ENCODE measurements at places on chromosomes 7 and 10.
A peak's percentile ranks its signal among the peaks of the same experiment; 100 is the strongest.

DNA sequence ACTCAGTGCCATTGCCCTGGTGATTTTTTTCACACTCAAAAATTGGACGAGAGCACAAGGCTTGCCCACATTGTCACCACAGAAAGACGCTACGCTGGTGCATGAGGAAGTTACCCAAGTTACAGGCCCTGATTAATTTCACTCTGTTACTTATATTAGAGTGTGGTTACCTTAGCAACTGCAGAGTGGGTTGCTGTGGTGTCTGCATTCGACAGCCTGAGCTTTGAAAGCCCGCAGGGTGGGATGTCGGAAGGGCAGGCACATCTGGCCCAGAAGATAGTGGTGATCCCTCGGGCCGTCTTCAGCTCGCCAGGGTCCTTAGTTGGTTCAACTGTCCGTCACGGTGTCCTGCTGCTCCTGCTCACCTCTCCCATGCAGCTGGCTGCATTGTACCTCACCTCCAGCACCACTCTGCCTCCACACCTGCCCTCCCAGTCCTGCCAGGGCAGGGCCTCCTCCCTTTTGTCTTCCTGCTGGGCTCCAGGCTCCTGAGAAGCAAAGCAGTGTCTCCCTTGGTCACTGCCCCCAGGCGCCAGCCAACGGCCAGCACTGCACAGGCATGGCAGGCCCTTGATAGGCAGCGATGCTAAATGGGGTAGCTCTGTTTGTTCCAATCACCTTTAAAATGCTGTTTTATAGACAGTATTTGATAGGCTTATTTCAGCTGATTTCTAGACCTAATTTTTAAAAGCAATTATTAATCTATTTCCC, 167.2 kb downstream of the EBF3 start:
- DNase-seq, result no peak

DNA sequence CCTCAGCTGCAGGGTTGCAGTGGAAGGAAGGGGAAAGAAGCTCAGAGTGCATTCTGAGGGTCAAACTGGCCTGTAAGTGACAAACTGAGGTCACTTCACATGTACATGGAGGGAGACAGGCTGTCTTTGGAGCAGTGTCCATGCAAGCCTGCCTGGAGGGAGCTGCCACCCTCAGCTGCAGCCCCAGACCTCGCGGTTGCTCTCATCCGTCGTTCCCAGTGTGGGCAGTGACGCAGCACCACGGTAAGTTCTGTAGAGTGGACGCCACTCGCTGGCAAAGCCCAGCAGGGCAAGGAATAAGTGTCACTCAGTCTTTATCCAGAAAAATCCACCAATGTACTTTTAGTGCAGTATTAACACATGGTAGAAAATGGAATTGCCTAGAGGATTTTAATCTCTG, 225.7 kb downstream of the MGMT start:
- no peak for DNase-seq

DNA sequence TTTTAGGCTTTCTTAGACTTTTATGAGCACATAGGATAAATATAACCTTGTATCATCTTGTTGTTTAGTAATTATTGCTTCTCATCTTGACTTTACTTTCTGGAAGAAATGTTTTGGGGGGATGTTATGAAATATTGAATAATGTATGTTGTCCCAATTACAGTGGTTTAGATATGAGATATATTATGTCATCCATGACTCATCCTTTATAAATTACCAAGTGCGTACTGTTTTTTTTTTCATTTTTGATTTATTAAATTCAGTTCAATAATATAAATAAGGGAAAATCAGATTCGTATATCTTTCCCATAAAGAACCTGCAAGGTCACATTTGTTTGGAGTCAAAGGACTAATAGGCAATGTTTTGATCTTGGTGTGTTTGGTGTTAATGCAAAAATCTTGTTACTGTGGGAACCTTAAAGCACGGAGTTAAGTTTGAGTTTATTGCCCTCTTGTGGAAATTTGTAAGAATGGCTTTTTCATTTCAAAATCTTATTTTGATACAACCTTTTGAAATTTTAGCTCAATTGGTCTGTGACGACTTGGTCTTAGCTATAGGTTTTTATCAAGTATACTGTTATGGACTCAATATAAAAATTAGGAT, 108.6 kb downstream of the SRI start:
- DNase-seq, result peak; percentile 61

DNA sequence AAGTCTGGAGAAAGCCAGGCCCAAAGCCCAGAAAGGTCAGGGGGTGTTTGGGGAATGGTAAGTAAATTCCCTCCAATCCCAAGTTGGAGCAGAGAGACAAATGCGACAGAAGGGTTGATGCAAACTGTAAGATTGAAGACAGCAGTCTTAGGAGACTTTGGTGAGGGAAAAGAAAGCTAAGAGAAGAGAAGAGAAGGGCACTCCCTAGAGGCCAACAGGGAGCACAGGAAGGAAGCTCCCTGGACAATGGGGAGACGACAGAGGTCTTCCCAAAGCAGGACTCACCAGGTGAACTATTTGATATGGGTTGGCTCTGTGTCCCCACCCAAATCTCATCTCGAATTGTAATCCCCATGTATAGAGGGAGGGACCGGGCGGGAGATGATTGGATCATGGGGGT, 151.5 kb downstream of the KIF20B start:
- DNase-seq, result no peak

- DNase-seq, result peak; percentile 31
These were observed 17.8 kb upstream of the IFIT2 start for GRCh38 chr10:89283936-89284475.

DNA sequence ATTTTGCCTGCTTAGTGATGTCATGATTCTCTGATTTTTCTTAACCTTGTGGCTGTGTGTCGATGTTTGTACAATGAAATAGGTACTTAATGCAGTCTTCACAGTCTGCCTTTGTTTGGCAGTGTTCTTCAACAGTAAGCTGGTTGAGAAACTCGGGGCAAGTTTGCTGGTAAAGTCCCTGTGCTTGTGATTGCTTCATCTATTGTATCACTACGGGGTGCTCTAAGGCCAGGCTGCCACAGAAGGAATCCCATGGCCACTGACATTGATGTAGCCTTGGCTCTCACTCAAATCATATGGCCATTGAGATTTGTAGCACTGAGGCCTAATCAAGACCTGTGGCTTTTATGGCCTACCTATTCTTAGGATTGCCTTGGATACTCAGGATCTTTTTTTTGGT, 33.5 kb upstream of the PRSS37 start:
- no peak for DNase-seq

- no peak for DNase-seq
These were observed 2.3 kb downstream of the GRM8 start for GRCh38 chr7:127250312-127251035.

GRCh38 chr7:82106201-82106600, 336.4 kb upstream of the HGF start:
- DNase-seq, result no peak

DNA sequence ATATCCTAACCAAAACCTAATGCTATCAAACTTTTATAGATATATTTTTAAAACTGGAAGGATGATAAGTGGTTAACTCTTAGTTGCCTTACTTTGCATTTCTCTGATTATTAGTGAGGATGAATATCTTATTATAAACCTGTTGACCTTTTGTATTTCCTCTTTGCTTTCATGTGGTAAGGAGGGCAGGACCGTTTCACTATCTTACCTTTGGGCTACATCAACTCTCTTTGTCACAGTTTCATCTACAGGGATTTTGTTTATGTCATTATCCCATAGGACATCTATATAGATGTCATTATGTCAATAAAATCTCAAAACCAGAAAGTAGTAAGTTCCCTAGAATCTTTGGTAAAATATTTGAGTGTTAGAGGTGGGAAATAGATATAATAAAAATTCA, 219.3 kb downstream of the THSD7A start:
- DNase-seq, result no peak

- no peak for DNase-seq
These were observed 52.9 kb upstream of the SHH start for GRCh38 chr7:155864991-155865690.

- DNase-seq, result no peak
These were observed 484.8 kb upstream of the ANKRD30A start for GRCh38 chr10:36640626-36641025.

- DNase-seq, result no peak
These were observed 755.7 kb downstream of the AUTS2 start for GRCh38 chr7:70353946-70354335.

DNA sequence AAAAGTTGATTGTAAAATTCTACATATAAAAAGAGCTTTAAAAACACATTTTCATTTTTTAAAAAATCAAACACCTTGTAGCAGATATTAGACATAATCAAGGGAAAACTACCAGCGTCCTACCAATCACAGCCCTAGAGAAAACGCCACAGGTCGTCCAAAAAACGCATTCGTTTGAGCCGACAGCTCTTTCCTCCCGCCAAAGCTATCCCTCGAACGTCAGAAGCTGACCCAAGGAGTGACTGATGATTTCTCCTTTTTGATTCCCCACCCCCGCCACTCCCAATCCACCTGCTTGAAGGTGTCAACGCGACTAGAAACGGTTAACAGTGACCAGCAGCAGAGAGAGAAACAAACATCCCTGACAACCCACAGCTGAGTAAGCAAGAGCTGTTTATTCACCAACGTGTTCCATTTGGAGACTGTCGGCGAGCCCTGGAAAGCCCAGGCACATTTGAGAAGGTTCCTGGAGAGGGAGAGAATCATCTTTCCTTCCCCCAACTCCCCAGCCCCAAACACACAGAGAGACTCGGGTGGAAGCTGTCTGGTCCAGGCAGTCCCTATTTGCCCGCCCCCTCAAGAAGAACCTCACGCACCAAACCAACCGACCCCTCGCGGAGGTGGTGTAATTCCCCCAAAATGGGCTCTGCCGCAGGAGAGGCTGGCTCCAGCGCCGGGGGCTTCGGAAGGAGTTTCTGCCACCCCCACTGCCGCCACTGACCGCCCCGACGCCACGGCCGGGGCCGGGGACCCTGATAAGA, 622 bp downstream of the CPEB3 start:
- no peak for DNase-seq

DNA sequence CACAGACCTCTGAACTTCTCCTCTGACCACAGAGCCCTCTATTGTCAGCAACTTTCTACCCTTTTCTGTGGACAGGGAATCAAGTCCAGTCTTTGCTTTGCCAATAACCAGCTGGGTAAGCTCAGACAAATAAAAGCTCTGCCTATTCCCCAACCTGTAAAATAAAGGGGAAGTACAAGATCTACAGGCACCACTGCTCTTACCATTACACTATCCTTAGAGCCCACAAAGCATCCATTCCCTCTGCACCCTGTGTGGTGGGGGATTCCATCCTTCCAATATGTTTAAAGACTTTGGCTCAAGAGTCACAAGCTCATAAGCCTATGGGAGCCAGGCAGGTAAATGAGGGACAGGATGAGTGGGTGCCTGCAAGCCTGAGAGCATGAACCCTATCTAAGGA, 88.2 kb downstream of the PARD3 start:
- no peak for DNase-seq

- DNase-seq, result no peak
These were observed 129.3 kb downstream of the GLI3 start for GRCh38 chr7:42107484-42108240.

DNA sequence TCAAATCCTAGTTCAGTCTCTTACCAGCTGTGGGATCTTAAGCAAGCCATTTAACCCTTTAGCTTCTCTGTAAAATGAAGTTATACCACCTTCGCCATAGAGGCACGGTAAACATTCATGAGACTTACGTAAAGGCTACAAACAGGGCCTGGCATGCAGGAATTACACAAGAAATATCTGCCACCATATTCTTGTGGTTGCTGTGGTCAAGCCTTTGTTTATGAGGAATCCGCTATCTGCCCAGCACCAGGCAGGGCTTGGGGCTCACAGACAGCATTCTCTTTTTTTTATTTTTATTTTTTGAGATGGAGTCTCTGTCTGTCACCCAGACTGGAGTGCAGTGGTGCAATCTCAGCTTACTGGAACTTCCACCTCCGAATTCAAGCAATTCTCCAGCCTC, 9.9 kb downstream of the AIFM2 start:
- no peak for DNase-seq

- no peak for DNase-seq
These were observed 55.3 kb upstream of the GTF2IRD1 start for GRCh38 chr7:74398426-74398825.

- DNase-seq, result no peak
These were observed 157.4 kb downstream of the EVX1 start for GRCh38 chr7:27399791-27400567.

DNA sequence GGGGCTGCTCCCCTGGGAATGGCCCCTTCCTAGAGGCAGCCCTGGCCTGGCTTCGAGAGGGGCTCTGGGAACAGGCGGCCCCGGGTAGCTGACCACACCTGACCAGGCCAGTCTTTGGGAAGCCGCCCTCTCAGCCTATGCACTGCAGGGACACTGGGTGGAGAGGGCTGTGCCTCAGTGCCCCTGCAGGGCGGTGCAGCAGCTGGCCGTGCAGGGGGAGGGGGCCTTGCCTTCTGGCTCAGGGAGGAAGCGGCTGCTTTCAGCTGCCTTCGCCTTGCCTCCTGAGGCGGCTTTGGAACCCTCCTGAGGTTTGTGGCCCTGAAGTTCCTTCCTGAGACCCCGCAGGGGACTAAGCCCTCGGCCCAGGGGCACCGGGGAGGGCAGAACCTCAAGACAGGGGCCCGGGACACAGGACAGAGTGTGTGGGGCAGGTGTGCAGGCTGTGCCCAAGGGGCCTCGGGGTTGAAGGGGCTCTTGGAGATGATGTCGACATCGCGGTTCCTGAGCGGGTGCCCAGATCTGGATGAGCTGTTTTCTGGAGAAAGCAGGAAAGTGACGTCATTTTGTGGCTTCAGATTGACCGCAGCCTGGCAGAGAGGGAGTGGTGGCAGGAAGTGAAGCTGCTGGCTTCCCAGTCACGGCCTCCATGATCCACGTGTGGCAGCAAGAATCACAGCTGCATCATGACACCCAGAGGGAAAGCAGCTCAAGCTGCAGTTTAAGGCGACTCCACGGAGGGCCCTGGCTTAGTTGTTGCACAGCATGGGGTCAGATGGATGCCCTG, 17.7 kb downstream of the ADAM8 start:
- no peak for DNase-seq

DNA sequence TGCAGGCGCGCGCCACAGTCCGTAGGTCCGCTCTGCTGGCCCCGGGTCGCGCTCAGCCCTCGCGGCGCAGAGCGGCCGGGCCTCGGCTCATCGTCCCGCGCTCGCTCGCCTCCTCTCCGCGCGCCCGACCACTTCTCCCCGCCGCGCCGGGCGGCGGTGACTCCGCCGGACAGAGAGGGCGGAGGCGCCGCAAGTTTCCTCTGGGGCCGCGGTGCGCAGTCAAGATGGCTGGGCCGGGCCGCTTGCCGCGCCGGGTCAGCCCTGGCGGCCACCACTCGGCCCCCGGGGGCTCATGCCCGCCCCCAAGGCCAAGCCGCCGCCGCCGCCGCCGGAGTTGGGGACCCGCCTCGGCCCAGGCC, 441 bp downstream of the FZD8 start:
- DNase-seq, result peak; percentile 39

- peak; percentile 50 for DNase-seq
These were observed 72.0 kb upstream of the TES start for GRCh38 chr7:116138202-116138801.

DNA sequence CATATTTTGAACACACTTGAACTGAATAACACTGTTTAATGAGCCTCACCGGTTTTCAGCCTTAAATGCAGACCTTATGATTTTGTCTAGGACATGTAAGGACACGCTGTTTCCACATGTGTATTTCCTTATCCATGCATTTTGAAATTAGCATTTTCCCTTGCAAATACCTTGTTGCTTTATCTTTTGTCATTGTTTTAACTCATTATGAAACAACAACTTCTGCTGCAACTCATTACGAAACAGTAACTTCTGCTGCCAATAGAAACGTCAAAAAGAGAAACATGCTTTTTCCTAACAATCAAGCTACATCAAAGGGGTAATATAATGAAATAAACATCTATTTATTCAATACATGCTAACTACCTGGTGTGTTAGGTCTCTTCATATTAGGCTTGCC, 322.0 kb downstream of the AGMO start:
- DNase-seq, result no peak
